Anterior cingulate cortex (tissue), 58 donors: ENCODE measurements at places on chromosomes 7 and 10.

DNA sequence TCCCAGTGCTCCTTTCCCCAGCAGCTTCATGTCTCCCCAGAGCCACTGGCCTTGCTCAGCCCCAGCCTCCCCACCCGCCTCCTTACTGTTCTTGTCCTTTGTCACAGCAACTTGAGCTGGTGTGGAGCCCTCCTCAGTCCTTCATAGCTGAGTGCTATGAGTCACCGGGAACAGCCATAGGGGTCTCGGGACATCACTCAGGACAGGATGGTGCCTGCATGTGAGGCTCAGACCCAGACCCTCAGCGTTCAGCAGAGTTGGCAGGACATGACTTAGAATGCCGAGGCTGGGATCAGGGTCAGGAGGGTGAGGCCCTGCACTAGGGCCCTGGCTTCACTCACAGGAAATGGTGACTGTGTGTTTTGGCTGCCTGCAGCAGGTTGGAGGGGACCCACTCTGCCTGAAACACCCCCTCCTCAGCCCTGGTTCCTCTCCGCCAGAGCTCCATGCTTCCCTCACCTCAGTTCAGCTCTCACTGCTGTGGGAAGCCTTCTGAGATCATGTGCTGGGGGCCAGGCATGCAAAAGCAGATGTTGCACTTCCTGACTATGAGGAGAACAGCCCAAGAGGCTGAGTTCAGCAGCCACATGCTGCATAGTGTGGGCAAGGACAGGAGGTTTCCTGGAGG, 40.7 kb upstream of the GJD4 start:
- DNase-seq, result no peak

DNA sequence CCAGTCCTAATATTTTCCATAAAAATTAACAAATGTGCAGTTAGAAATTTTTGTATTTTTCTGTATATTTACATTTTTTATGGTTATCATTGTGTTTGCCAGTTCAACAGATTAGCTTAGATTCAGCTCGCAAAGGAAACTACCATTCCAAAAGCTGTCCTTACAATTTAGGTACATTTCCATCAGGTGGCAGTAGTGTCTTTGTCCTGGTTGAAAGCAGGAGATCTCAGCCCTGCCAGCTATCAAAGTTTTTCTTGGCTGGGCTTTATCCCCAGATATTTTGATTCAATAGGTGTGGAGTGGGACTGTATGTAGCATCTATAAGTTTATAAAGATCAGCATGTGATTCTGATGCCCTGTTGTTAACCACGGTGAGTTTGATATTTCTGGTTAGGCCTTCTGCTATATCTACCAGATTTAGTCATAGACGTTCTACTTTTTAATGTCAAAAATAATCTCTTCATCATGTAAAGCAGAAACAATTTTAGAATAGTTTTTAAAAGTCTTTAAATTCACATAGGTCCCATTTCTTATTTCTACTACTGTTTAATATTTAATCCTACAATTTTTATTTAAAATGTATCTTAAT, 15.5 kb upstream of the ICA1 start:
- DNase-seq, result no peak

DNA sequence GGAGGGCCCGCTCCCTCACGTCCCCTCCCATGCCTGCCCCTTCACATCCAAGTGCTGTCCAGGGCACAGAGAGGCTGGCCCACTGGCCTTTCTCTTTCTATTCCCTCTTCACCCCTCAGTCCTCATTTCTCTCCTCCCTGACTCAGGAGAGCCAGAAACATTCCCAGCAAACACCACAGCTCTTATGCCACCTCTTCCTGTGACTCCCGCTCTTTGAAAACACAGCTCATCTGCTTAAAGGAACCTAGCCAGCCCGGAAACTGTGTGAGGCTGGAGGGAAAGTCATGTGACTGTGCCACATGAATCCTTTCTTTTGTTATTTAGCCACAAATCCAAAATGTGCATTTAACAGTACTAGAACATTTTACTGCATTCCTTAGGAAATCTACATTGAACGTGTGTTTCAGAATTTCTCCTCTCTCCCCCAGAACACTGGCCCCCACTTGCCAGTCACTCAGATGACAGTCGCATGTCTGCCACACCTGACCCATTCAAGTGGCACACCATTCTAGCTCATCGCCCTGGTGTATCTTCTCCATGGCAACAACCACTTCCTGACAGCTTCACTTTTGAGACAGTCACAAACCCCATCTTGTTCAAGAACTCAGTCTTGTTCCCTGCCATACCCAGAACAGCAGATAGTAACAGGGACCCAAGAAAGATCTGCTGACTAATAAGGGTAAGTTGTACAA, 42.8 kb downstream of the GRB10 start:
- no peak for DNase-seq

DNA sequence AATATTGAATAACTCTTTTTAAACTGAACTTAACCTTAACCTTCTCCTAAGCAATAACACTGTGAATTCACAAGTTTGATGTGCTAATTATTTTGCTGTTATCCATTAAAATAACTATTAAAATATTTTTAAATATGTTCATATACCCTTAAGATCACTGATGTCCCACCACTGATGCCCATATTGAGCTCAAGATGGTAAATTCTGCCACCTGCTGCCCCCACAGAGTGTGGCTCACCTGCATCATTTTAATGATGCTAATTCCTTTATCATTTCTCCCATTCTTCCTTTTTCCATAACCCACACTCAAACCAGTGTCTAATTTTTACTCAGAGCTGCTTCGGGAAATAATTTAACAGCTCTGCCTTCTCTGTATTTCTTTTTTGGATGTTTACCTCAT, 82.3 kb upstream of the ARID5B start:
- DNase-seq, result no peak

DNA sequence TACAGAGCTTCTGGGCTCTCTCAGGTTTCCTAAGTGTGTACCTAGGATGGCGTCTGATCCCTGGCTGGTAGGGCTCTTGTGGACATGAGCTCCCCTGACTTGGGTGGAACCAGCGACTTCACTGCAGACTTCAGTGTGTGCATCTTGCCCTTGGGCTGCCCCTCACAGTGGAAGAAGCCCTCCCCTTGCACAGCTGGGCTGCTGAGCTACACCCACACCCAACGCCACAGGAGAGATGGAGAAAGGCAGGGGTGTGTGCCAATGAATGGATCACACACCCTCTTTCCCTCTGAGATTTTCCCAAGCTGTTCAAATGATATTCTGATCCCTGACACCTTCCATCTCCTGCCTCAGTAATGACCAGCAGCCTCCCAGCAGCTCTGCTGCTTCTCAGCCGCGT, 296.7 kb downstream of the GFRA1 start:
- DNase-seq, result no peak

DNA sequence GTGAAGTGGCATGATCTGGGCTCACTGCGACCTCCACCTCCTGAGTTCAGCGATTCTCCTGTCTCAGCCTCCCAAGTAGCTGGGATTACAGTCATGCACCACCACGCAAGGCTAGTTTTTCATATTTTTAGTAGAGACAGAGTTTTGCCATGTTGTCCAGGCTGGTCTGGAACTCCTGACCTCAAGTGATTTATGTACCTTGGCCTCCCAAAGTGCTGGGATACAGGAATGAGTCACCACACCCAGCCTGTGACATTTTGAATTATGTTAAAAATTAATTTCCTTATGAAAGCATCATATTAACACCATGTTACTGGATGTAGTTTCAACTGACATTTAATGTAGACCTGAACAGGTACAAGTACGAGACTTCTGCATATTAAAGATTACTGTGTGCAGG, 24.3 kb downstream of the ABCB4 start:
- no peak for DNase-seq

DNA sequence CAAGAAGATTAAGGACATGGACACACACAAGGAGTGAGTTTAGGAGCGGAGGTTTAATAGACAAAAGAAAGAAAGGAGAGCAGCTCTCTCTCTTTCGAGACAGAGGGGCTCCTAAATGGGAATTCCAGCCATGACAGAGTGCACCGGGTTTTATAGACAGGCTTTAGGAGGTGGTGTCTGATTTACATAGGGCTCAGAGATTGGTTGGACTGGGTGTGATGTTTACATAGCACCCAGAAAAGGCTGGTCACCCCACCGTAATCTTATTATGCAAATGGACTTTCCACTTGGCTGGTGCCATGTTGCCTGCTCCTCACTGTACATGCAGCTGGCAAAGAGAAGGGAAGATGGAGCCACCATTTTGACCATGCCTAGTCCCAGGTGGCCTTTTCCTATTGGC, 28.4 kb upstream of the MRC1 start:
- no peak for DNase-seq

GRCh38 chr10:75395066-75395931, 6.3 kb downstream of the ZNF503 start:
- DNase-seq, result no peak

DNA sequence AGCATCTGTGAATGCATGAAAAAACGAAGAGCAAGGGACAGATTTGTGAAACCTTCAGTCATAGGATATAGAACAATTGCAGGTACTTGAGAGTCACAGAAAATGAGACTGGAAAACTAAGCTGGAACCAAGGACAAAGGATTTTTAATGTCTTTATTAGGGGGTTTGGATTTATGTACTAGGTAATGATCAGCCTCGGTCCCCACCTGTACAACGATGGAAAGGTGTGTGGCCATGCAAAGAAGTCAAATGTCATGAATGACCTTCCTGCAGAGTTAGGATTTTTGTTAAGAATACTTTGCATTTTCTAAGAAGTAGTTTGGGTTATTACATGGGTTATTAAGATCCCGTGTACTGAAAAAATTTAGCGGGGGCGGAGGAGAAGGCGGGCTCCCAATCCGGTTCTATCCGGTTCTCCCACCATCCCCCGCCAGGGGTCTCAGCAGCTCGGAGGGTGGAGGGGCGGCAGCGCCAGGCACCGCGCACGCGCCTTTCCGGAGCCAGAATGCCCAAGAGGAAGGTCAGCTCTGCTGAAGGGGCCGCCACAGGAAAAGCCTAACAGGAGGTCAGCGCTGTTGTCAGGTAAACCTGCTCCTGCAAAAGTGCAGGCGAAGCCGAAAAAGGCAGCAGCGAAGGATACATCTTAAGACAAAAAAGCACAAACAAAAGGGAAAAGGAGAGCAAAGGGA, 327.5 kb upstream of the PLXDC2 start:
- peak; percentile 11 for DNase-seq

DNA sequence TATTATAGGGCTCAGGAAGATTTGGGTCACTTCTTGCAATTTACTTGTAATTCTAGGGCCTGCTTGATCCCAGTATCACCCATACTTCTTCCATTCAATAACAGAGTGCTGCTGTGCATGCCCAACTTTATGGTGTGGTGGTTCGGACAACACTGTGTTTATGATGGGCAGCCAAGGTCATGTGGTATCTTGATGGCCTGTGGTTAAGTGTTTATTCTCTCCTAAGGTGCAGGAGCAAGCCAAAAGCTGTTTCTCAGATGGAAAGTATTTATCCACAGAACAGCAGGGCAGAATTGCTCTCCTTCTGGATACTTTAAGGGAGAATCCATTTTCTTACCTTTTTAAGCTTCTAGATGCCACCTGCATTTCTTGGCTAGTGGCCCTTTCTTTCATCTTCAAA, 433.8 kb downstream of the SH2D4B start:
- DNase-seq, result no peak

GRCh38 chr7:22454446-22454845, 45.5 kb downstream of the STEAP1B start:
- no peak for DNase-seq

DNA sequence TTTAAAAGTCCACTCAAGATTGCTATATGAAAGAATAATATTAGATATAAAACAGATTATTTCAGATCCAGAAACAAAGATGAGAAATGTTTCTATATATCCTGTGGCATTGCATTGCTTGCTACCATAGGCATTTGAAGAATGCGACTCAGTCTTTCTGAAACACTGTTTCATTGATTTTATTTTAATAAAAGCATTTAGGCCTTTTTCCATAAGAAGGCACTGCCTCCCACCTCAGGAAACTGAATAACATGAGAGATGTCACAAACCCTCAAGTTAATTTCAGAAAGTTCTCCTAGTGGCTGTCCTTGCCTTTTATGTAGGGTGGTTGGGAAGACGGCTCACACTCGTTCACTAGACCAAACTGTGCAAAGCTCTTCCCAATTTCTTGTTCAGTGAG, 23.3 kb downstream of the PRPS1L1 start:
- DNase-seq, result no peak

GRCh38 chr10:63140077-63140476, 6.9 kb downstream of the NRBF2 start:
- no peak for DNase-seq

DNA sequence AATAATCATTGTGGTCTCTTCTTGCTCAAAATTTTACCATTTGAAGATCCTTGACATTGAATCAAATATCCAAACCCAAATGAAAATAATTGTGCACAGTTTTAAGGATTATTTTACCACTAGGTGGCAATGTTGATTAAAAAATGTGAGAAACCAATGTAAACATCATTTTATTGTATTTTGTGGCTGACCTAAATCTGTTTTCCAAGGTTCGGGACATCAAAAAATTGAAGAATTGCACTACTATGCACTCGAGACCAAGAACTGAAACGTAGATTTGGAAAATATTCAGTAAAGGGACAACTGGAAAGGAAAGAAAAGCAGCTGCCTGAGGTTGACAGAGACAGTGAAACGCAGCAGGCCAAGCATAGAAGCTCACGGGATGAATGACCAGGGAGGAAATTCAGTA, 259.3 kb downstream of the SNX13 start:
- no peak for DNase-seq

DNA sequence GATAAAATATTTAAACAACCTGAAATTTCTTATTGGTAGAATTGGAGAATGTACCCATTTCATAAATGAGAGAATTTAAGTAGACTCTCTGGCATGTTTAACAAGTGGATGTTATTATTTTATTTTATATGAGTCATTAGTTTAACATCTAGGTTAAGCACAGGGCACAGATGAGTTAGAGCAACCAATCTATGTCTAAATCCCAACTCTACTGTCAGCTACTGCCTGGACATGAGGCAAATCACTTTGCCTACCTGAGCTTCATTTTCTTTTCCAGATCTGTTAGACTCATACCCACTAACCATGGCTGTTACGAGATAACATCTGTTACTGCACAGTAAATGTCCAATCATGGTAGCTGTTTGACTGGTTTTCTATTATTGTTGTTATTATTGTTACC, 251.1 kb downstream of the INHBA start:
- no peak for DNase-seq

DNA sequence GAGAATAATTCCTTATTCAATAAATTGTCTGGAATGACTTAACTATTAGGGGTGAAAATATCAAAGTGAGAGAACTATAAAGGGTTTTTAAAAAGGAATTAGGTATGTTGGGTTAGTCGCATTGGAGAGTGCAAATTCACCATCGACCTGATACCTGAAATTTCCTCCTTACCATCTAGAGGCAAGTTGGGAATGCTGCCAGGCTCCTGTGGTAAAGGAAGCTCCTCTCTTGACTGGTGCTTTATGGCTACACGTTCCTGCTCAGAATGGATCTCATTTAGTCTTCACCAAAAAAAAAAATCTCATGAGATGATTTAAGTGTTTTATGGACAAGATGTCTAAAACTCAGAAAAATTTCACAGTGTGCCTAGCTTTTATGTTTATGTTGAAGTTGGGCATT, 129.8 kb downstream of the EGFR start:
- no peak for DNase-seq

DNA sequence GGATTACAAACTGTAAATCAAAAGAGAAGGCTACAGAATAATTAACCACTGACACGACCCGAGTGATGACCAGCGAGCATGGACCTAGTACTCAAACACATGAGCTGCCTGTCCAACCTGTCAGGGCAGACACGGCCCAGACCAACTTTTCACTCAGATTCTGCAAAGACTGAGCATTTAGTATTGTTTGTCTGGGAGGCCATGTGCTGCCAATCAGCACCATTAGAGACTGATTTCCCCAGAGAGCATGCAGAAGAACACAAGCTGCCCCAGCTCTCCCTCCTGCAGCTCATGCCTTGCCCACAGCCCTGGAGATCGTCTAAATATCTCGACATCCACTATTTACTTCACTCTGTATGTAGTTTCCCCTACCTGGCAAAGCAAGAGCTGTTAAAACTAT, 172.6 kb upstream of the INHBA start:
- DNase-seq, result no peak
